ENCODE measurements at places on chromosomes 6 and 20.

GRCh38 chr20:50449738-50450492 lies 60.3 kb upstream of the PTPN1 start:
- no peak for DNase-seq

DNA sequence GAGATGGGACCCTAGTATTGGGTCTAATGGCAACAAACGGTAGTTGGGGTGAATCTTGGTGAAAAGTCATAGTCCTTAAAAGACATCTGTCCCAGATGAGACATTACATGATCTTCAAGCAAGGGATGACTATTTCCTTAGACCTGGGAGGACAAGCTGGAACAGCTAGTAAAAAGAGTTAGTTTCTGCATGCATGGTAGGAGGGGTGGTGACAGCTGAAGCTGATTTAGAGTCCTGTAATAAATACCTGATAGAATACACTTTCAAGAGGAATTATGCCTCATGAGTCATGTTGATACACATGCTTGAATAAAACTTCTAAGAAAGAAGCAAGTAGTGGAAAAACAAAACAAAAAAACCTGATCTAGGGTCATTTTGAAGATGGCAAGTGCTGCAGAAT lies 247.4 kb downstream of the CD109 start:
- DNase-seq, result no peak

GRCh38 chr20:22630701-22631100 lies 46.3 kb upstream of the FOXA2 start:
- no peak for DNase-seq

DNA sequence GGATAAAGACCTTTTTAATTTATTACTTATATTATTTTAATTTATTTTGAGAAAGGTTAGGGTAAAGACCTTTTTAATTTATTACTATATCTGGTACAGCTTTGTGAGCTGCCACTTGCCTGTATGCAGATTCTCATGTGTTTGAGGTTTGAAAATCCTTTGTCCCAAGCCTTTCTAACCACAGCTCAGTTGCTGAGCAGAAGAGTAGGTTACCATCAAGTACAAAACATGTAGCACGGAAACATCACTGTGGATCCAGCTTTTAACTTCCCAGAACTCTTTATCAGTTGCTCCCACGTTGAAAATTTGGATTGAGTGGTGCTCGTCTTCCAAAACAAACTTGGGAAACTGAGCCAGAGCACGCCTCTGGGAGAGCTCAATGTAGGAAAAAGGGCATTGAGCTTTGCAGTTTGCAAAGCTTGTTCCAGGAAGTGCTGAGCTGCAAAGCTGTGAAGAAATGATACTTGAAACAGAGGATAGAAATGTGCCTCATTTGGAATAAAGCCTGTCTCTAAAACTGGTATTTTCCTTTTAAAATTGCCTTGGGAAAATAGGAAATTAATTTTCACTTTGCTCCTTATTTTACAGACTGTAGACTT lies 89.0 kb downstream of the RREB1 start:
- no peak for DNase-seq

DNA sequence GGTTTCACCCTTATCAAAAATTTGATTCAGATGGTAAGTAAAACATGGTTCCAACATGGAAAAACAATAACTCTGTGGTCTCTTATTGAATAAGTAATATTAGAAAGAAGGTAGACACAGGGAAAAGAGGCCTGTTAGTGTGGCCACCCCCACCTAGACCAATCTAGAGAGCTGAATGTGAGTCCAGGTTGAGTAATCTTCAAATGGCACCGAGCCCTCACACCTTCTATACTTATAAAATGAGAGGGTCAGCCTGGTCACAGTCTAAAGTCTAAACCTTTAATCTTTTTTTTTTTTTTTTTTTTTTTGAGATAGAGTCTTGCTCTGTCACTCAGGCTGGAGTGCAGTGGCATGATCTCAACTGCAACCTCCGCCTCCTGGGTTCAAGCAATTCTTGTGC lies 6.9 kb downstream of the FAM184A start:
- no peak for DNase-seq

- no peak for DNase-seq
These were observed 579 bp downstream of the LRFN2 start for GRCh38 chr6:40586369-40587201.

DNA sequence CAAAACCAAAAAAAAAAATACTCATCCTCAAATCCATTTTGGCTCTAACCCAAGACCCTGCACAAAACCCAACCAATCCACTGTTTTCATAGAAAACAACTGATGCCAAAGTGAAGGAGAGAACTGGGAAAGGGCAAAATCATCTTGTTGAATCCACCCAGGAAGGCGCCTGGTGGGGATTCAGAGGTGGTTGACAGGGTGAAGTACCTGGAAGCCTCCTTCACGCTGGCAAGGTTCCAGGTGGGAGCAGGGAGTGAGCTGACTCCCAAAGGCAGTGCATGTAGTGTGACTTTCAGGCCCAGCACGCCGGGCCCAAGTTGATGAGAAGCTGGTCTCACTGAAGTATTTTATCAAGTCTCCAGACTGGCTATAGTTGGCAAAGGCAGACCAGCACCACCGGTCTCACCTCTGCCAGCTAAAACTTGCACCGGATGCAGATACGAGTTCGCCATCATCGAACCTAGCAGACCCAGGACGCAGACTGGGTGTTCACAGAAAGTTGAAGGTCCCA lies 16.5 kb downstream of the PPP1R10 start:
- no peak for DNase-seq

DNA sequence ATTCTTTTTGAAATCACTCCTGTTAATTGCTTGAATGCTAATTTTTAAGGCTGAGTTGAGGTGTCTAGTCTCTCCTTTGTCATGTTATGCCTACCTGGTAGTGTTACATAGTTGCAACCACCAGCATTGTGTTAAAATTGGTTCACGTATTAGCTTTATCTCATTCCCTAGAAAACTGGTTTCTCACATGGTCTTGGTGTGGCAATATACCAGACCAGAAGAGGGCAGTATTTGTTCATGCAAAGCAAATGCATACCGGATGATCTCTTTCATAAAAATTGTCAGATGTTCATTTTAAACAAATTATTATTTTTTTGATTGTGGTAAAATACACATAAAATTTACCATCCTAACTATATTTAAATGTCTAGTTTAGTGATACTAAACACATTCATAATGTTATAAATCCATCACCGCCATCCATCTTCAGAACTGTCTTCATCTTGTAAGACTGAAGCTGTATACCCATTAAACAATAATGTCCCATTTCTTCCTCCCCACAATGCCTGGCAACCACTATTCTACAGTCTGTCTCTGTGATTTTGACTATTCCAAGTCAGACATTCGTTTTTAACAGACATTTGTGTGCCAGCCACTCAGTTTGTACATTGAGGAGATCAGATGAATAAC lies 92.8 kb downstream of the ATRN start:
- DNase-seq, result no peak

DNA sequence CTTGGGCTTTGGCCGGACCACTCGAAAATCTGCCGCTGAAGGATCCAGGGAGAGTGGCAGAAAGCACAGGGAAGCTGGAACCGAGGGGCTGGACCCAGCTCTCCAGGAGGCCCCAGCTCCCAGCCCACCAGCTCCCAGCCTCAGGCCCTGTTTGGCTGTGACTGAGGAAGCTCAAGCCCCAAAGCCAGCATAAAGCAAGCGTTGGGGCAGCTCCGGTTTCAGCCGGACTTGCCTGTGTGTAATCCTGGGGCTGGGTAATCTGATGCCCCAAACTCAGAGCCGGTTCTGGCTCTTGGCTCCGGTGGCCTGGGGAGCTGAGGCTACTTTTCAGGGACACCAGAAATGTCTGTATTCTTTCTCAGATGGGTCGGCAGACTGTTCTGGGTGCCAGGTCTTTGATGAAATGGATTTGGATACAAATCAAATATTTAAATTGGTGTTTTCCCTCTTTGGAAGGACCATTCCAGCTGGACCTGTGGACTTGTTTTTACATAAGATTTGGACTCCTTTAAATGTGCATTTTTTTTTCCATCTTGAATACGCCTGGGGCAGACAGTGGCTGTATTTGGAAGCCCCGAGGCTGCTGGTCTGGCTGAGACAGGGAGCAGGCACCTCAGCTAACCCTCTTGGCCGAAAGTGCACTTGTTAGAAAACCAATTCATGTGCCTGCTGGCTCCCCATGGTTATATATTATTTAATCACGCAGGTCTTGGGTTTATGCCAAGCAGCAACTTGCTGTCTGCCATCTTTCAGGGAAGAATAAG lies 29.7 kb downstream of the RPP40 start:
- DNase-seq, result no peak

DNA sequence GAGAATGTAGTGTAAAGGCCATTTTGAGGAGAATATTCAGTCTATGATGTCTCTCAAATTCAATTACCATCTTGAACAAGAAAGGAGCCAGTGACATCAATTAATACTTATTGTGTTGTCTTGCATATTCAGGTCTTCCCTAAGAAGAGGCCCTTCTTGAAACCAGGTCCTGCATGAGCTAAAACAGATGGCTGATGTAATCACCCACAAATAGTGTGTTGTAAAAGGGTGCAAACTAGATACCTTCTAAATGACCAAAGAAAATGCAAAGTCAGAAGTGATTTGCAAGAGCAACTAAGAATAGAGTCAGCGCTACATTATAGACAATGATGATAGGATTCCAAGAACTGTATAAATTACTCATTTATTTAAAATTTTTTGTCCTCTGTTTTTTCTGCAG lies 97.0 kb downstream of the BTBD3 start:
- DNase-seq, result no peak

DNA sequence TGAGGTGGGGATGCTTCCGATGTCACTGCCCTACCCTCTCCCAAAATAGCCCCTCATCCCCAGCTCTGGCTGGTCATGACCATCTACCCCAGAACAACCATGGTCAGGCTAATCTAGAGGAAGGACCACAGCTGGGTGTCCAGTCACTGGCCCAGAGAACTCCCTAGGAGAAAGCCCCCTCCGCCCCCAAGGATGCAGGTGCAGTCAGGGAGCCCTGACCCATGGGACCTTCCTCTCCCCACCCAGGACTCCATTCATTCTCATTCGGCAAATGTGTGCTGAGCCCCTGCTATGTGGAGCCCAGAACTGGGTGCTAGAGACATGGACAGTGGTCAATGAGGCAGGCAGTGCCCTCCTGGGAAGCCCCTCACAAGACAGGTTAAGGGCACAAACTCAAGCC lies 60.5 kb downstream of the JPH2 start:
- DNase-seq, result no peak

DNA sequence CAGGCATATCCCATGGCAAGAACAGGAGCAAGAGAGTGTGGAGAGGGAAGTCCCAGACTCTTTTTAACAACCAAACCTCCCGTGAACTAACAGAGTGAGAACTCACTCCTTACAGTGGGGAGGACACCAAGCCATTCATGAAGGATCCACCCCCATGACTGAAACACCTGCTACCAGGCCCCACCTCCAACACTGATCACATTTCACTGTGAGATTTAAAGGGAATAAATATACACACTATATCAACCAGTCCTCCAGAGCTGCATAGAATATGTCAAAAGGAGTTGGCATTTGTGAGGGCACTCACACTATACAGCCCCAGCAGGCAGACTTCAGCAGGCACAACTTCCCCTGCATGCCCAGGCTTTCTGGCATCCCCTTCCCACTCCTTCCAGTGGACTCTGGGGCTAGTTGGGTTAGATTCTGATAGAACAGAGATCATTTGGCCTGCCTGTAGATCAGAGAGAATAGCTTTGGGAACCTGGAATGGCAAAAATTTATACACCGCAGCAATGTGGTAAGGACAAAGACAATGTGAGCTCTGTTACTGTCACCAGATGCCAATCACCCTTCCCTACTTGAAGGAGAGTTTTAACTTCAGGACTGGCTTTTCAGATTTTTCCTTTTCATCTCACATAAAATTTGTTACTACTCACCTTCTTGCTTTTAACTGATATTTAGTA lies 25.2 kb upstream of the TENT5A start:
- no peak for DNase-seq
